Large intestine (tissue), 12 donors: ENCODE measurements at places on chromosomes 4 and X. TPM values are rescaled to one million over a fixed set of nuclear protein-coding genes. Genes with fewer than 3 reads are reported as not detected.
A peak's percentile ranks its signal among the peaks of the same experiment; 100 is the strongest.

CXCL3 gene
- polyA plus RNA-seq: 1.4 TPM

HEPH gene
- polyA plus RNA-seq: 200 TPM

RAI2 gene
- polyA plus RNA-seq: 5.9 TPM

DIAPH2 gene
- polyA plus RNA-seq: 10.3 TPM

ZMAT1 gene
- 18.4 TPM for polyA plus RNA-seq

PITX2 gene
- 25.4 TPM for polyA plus RNA-seq

F9 gene
- polyA plus RNA-seq: not detected

DNA sequence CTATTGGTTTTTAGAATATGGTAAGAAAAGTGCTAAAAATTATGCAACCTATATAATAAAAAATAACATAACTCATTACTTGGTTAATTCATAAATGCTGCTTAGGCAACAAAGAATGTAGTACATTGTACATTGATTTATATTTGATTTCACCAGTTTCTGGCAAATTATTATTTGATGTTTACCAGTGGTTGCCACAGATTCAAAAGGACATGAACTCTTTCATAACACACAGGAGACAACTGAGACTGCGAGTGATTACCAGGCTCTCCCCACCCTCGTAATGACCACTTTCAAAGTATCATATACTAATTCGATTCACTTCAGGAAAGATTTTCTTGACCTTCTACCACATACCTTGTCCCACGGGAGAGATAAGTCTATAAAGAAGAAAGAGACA is 158.5 kb downstream of the NR3C2 start:
- H3K36me3 ChIP-seq: no peaks in the 10 kb centered on the region
- no peak overlapping the region for H3K4me3 ChIP-seq
- DNase-seq: peak; percentile 30

DNA sequence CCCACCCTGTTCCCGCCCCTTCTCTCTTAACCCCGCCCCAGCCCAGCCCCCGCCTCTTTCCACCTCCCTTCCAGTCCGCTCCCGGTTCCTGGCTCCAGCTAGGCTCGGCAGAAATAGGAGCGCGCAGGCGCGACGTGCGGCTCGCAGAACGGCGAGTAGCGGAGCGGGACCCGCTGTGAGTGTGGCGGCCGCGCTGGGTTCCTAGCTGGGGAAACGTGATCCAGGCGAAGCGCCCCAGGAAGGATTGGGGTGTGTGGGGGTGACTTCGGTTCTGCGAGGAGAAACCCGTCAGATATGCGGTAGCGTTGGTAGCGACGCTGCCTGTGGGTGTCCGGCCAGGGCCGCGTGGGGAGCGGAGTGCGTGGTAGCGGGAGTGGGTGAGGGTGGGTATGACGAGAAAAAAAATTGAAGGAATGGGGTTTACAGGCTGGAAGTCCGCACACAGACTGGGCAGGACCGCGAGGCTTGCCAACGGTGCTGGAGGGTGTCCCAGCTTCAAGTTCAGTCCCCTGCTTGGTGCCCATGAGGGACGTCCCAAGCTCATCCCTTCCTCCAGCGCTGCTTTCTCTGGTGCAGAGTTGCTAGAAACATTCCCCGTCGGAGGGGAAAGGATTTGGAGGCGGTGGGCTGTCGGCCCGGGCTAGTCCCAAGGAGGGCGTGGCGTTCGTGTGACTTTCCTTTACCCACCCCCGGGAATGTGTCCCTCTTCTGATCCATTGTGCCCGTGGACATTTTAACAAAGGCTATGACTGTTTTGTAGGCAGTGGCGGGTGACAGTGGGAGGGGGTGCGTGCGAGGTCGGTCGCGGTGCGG is at the start of gene PRRG1:
Gene PRRG1, plus strand, starts transcription at position 144 of the 813 bp plus-strand sequence. CDS start 56,886 bp downstream, outside the sequence.
- no peaks in the 10 kb centered on the region for H3K27me3 ChIP-seq
- peak within 1 kb of the TSS; percentile 85 for H3K27ac ChIP-seq
- H3K4me3 ChIP-seq: peak within 1 kb of the TSS; percentile 71
- no peaks in the 10 kb centered on the region for H3K36me3 ChIP-seq
- peak; percentile 68 for DNase-seq
- H3K4me1 ChIP-seq: no peaks in the 10 kb centered on the region

- H3K36me3 ChIP-seq: no peaks in the 10 kb centered on the region
- DNase-seq: peak; percentile 83
- peaks cover 45% of the 10 kb centered on the region for H3K4me1 ChIP-seq
- no peaks in the 10 kb centered on the region for H3K27me3 ChIP-seq
- peak overlapping the region; percentile 85 for H3K27ac ChIP-seq
Observed at GRCh38 chr4:37465296-37465695, 220.8 kb downstream of the NWD2 start.

DNA sequence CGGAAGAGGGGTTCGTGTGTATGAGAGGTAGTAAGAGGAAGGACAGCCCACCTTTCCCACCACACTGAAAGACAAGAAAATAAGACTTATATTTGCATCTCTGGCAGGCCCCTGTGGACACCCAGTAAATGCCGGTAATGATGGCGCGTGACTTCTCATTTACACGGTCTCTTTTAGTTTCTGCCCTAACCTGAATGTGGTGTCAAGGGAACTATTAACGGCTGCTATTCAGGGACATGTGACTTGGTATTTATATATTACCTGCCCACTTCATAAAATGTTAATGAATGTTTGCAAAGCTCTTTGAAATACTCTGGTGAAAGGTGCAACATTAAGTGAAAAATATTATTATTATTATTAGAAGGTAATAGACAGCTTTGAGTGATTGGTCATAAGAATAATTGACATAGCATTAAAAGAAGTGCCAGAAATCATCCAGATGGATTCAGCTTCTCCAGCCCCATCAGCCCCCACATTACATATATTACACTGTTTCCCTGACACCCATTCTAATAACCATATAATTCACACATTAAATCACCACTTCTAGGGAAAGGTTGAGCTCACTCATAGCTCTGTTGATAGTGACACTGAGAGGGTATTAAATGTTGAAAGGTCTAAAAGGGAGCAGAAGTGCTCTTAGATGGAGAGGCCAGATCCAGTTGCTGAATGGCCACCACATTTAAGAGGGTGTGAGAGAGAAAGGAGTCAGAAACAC is 83.0 kb upstream of the BEND4 start:
- no peaks in the 10 kb centered on the region for H3K27me3 ChIP-seq
- no peaks in the 10 kb centered on the region for H3K36me3 ChIP-seq
- H3K4me3 ChIP-seq: no peak overlapping the region
- H3K4me1 ChIP-seq: no peaks in the 10 kb centered on the region

GRCh38 chr4:20408611-20409010 is 156.9 kb downstream of the SLIT2 start:
- H3K4me3 ChIP-seq: no peak overlapping the region
- H3K36me3 ChIP-seq: no peaks in the 10 kb centered on the region
- no peaks in the 10 kb centered on the region for H3K27me3 ChIP-seq
- H3K4me1 ChIP-seq: no peaks in the 10 kb centered on the region

GRCh38 chr4:6773616-6774540 is 8.6 kb upstream of the KIAA0232 start:
- H3K4me1 ChIP-seq: peaks cover 36% of the 10 kb centered on the region
- peak overlapping the region; percentile 64 for H3K27ac ChIP-seq
- no peak overlapping the region for H3K4me3 ChIP-seq
- H3K36me3 ChIP-seq: no peaks in the 10 kb centered on the region

GRCh38 chrX:143934542-143934941 is 50.7 kb downstream of the UBE2NL start:
- no peak for DNase-seq
- no peak overlapping the region for H3K27ac ChIP-seq
- H3K4me1 ChIP-seq: no peaks in the 10 kb centered on the region

DNA sequence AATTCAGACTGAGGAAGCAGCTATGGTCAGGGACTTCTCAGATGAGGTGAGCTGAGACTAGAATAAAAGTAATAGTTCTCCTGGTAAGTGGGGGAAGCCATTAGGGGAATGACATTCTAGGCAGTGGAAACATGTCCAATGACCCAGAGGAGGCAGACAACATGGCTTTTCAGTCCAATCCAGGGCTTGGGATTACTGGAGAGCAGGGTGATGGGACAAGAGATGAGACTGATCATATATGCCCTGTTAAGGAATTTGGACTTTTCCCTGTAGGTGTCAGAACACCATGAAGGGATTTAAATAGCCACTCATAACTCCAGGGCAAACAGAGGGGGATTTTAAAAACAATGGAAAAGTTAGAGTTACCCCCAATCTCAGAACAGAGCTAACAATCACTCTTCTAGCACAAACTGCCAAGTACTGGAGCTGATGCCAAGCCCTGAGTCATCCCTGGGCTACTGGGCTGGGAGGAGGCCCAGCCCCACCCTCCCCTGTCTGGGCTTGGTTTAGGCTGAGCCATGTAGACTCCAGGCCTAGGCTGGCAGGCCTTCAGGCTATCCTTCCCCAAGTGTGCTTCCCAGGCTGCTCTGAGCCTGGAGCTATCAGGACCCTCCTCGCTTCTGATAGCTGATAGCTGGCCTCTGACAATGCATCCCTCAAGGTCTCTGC is 22.7 kb upstream of the MSN start:
- no peak overlapping the region for H3K4me3 ChIP-seq
- H3K4me1 ChIP-seq: no peaks in the 10 kb centered on the region
- DNase-seq: peak; percentile 3
- no peak overlapping the region for H3K27ac ChIP-seq
- no peaks in the 10 kb centered on the region for H3K27me3 ChIP-seq
- H3K36me3 ChIP-seq: no peaks in the 10 kb centered on the region

DNA sequence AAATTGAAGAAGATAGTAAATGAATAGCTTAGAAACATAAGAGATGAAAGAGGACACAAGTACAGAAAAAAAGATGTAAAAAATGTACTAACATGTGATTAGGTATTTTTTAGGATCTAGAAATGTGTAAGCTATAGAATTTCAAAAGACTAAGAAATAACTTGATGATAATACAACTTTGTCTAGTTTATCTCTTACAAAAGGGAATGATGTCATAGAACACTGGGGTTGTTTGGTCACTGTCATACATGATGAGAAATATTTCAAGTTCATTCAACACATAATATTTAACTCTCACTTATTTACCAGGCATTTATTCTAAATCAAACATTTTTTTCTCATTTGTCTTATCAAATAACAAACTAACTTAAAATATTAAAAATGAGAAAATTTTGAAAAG is 18.5 kb downstream of the STBD1 start:
- H3K27me3 ChIP-seq: no peaks in the 10 kb centered on the region
- no peak overlapping the region for H3K27ac ChIP-seq
- no peaks in the 10 kb centered on the region for H3K36me3 ChIP-seq
- no peak for DNase-seq

DNA sequence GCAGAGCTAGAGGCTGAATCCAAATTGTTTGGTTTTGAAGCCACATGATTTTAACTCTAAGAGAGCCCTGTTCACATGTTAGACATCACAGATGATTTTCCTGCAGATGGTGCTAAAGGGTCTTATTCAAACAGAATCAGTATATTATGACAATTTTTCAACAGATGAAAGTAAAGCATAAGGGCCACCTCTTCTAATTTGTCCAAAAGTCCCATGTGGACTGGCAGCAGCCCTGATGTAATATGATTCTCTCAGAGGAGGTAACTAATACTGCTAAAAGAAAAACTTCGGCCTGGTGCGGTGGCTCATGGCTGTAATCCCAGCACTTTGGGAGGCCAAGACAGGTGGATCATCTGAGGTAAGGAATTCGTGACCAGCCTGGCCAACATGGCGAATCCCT is 26.0 kb upstream of the SETD7 start:
- H3K36me3 ChIP-seq: no peaks in the 10 kb centered on the region
- no peak overlapping the region for H3K27ac ChIP-seq
- peaks cover 3% of the 10 kb centered on the region for H3K27me3 ChIP-seq

- H3K4me3 ChIP-seq: no peak overlapping the region
- no peak overlapping the region for H3K27ac ChIP-seq
- no peaks in the 10 kb centered on the region for H3K27me3 ChIP-seq
Observed at GRCh38 chrX:137194164-137194563, 160.4 kb upstream of the GPR101 start.

DNA sequence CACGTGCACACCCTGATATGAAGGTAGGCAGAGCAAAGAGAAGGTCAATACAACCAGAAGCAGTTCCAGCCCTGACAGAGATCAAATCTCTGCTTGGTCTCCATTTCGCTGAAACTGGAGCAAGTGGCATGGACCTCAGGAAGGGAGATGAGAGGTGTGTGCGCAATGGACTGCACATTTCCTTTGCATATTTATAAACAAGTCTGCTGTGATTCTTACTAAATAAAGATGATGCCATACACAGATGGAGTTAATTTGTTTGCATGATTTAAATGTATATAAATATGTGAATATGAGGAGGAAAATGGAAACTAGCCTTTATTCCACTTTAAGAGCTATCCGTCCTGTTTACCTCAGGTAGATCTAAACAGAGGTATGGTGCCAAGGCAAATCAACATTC is 2.1 kb upstream of the SCRG1 start:
- peaks cover 2% of the 10 kb centered on the region for H3K36me3 ChIP-seq
- H3K4me3 ChIP-seq: no peak overlapping the region
- DNase-seq: no peak

- no peak overlapping the region for H3K27ac ChIP-seq
- H3K36me3 ChIP-seq: no peaks in the 10 kb centered on the region
- H3K4me3 ChIP-seq: no peak overlapping the region
- no peak for DNase-seq
- H3K27me3 ChIP-seq: no peaks in the 10 kb centered on the region
Observed at GRCh38 chrX:52284865-52285264, 84.0 kb upstream of the XAGE2 start.

DNA sequence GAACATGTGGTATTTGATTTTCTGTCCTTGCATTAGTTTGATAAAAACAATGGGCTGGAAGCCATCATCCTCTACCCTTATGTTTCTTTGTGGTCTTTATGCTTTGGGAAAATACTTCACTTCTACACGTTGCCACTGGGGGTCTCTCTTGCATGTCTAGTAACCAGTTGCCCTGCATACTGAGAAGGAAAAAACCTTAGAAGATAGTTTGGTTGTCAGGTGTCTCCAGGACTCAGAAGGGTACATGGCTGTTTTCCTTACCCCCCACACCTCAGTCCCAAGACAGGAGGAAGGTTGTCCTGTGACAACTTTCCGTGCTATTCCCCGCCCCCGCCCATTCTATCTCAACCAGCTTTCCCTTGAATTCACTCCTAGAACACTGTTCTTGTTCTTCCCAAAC is 62.1 kb upstream of the LANCL3 start:
- no peak for DNase-seq
- H3K27ac ChIP-seq: no peak overlapping the region
- no peaks in the 10 kb centered on the region for H3K36me3 ChIP-seq
- no peaks in the 10 kb centered on the region for H3K4me1 ChIP-seq

- no peak overlapping the region for H3K27ac ChIP-seq
- DNase-seq: no peak
- peaks cover 7% of the 10 kb centered on the region for H3K4me1 ChIP-seq
- no peak overlapping the region for H3K4me3 ChIP-seq
Observed at GRCh38 chr4:119136546-119136945, 914 bp downstream of the MYOZ2 start.

GRCh38 chr4:63361628-63362027 is 1047.6 kb downstream of the TECRL start:
- H3K36me3 ChIP-seq: no peaks in the 10 kb centered on the region
- H3K27me3 ChIP-seq: no peaks in the 10 kb centered on the region
- H3K27ac ChIP-seq: no peak overlapping the region
- no peaks in the 10 kb centered on the region for H3K4me1 ChIP-seq
- DNase-seq: no peak

DNA sequence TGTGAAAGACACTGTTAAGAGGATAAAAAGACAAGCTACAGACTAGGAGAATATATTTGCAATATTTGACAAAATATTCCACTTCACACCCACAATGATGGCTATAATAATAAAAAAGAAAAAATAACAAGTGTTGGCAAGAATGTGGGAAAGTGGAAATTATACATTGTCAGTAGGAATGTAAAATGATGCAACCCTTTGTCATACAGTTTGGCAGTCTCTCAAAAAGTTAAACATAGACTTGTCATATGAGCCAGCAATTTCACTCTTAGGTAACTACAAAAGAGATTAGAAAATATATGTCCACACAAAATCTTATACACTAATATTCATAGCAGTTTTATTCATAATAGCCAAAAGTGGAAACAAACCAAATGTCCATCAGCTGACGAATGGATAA is 5.2 kb upstream of the RADX start:
- DNase-seq: no peak
- no peaks in the 10 kb centered on the region for H3K4me1 ChIP-seq
- no peaks in the 10 kb centered on the region for H3K27me3 ChIP-seq
- H3K27ac ChIP-seq: no peak overlapping the region
- no peaks in the 10 kb centered on the region for H3K36me3 ChIP-seq
- no peak overlapping the region for H3K4me3 ChIP-seq
